SJSA1 (cell line): ENCODE measurements at places on chromosomes 4 and X. TPM values are rescaled to one million over a fixed set of nuclear protein-coding genes. Genes with fewer than 3 reads are reported as not detected.

GPR101 gene
- not detected in 2 replicates for total RNA-seq

FGF13 gene
- 5.0 and 7.0 TPM in 2 replicates for total RNA-seq

ANKRD37 gene
- total RNA-seq, result 5.4 and 15.1 TPM in 2 replicates

UGT8 gene
- total RNA-seq, result not detected in 2 replicates

PDLIM5 gene
- 84.2 and 133 TPM in 2 replicates for total RNA-seq

NHS gene
- 1.3 and 2.6 TPM in 2 replicates for total RNA-seq

TBC1D14 gene
- total RNA-seq, result 16.7 and 22.1 TPM in 2 replicates

GYG2 gene
- 13.0 and 19.0 TPM in 2 replicates for total RNA-seq

AP1AR gene
- total RNA-seq, result 35.3 and 38.9 TPM in 2 replicates

ADGRL3 gene
- not detected in 2 replicates for total RNA-seq

SOWAHB gene
- total RNA-seq, result not detected in 2 replicates

TAF7L gene
- total RNA-seq, result 0.08 TPM in 1 of 2 replicates, not detected in the other

DOCK11 gene
- total RNA-seq, result 9.5 and 14.8 TPM in 2 replicates

NAP1L3 gene
- 1.7 and 3.0 TPM in 2 replicates for total RNA-seq

GRCh38 chrX:14056206-14056605 is 26.5 kb upstream of the GEMIN8 start:
- no peak for DNase-seq

DNA sequence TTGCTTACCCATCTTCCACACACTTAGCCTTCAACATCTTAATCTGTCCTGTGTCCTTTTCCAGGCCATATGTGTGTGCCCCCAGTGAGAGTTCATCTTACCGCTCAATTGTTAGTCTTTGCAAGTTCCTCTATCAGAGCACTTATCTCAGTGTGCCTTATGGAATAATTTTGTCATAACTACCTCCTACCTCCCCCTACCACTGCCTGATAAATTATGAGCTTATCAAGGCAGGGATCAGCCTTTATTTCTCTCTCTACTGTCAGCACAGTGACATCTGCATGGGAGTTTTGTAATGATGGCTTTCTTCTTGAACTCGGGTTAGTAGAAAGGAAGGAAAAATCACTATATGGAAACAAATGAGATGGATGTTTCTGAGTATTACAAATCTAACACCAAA is 53.2 kb downstream of the MTM1 start:
- no peak for DNase-seq

DNA sequence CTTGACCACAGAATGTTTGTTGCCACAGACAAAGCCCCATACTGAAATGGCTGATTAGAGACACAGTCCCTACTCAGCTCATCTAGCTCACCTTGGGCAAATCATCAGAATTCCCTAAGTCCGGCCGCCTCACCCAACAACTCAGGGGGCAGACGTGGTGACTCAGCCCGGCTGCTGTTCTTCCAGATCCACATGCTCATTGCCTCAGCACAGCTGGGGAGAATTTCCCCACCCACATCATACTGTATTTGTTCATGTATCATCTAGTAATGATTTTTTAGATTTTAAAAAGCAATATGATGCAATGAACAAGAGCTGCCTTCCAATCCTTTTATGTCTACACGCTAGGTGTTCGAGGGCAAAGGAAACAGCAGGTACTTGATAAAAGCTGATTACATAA is 333.8 kb upstream of the TENM3 start:
- no peak for DNase-seq

DNA sequence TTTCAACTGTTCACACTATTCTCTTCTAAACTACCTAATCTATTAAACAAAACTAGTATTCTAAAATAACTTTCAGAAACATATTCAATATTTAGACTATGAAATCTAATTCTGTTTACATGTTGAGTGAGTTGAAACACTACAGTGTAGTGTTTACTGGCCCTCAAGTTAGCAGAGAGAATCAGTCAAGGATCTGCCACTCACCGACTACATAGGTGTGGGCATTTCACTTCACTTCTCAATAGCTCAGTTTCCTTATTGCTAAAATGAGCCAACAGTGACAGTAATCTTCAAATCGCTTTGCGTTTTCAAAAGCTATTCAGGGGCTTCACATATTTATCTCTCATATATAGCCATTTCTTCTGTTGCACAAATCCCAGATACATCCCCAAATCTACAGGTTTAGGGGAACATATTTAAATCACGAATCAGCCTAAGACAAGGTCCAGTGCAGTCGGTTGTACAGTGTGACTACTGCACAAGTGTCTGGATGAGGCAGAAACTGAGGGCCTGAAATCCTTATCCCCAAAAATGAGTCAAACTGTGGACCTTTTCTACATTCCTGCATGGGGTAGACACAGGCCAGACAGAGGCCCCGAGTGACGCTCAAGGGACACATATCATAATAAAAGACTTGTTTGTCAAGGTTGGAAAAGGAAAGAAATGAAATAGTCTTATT is 129.8 kb downstream of the PPP3CA start:
- DNase-seq, result no peak

- DNase-seq, result no peak
Observed at GRCh38 chr4:109207061-109207460, 95.4 kb downstream of the COL25A1 start.

- no peak for DNase-seq
Observed at GRCh38 chr4:1651609-1652008, 32.5 kb downstream of the FAM53A start.

DNA sequence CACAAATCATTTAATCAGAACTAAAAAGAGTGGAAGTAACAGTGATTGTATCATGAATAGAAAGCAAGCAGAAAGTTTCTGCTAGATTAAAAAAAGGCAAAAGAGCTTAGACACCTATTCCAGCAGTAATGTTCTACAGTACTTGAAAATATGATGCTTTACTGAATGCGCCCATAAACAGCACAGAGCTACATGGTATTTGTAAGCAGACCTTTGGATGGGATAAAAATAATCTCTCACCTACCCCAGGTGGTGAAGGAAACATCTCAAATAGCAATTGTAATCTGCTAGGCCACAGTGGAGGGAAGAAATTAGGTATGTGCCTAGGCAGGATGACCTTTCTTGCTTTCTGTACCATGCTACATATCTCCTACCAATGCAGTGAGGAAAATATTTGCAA is 280.9 kb upstream of the PRKX start:
- DNase-seq, result no peak

- peak; percentile 11 for DNase-seq
Observed at GRCh38 chrX:108224727-108225621, 133.4 kb downstream of the ATG4A start.

DNA sequence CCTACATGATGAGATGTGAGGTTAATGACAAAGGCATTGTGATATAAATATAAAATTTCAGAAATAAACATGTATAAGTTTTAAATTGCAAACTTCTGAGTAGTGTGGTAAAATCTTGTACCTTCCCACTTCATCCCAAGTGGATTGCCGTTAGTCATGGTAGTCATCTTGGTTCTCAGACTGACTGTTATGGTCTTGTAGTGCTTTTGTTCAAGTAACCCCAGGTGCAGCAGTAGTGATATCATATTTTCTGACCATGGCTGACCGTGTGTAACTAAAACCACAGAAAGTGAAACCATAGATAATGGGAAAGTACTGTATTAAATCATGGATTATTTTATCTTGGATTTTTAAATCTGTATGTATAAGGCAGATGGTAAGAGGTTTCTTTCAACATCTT is 74.8 kb upstream of the SLIT2 start:
- DNase-seq, result no peak

DNA sequence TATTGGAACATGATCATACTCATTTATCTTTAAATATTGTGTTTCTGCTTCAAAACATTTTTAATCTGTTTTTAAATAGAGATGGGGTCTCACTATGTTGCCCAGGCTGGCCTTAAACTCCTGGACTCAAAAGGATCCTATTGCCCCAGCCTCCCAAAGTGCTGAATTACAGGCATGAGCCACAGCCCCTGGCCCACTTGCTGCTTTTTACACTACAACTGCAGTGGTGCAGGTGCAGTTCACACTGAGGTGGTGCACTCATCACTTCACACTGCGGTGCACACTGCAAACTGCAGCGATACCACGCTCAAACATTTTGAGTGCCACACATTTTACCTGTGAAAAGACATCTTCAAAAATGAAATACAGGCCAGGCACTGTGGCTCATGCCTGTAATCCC is 10.8 kb downstream of the RPS3A start:
- no peak for DNase-seq

GRCh38 chrX:8927066-8927635 is 106.8 kb downstream of the FAM9B start:
- no peak for DNase-seq

GRCh38 chrX:68945081-68945602 is 116.3 kb downstream of the EFNB1 start:
- no peak for DNase-seq

DNA sequence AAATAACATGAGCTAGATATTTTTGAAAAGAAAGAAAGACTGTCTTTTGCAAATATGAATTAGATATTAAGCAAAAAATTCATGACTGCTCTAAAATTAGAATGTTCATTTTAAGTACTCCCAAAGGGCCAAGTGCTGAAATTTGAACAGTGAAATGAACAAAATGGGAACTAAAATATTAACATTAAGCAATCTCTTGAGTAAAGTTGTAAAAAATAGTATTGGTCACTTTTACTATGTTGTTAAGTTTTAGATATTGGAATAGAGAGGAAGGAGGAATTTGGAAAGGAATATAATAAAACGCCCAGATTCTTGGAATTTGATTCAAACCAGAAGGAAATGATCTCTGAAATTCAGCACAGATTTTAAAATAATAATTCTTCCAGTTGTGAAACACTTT is 125.9 kb upstream of the ANK2 start:
- no peak for DNase-seq

DNA sequence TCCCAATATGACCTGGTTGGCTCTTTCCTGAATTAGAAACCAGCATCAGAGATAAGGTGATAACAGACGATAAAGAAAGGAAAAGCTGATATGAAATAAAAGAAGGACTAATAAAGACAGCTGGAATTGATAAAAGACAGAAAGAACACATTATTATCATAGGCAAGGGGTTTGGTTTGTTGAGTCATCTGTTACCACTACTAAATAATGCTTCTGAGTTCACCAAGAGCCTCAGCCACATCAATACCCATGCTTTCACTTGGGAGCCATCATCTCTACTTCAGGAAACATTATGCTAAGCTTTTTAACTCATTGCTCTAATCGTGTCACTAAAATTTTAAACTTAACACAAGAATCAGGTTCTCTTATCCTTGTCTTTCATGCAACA is 27.6 kb downstream of the ANXA5 start:
- DNase-seq, result no peak

DNA sequence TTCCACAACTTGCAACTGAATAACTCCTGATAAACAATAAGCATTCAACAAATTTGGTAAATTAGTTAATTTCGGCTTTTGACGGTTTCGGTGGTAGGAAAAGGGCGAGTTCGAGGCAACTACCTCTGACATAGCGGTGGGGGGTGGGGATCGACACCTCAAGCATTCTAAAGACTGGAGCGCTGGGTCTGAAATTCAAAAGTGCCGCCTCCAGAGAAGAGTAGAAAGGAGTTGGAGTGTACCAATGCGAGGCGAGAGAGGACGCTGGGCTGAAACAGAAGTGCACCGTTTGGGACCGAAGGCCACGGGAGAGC is 725 bp downstream of the SMC1A start:
- DNase-seq, result no peak

- no peak for DNase-seq
Observed at GRCh38 chrX:63513825-63514568, 162.9 kb upstream of the SPIN4 start.

- DNase-seq, result no peak
Observed at GRCh38 chr4:113483131-113483530, 278.4 kb downstream of the CAMK2D start.

GRCh38 chrX:31209005-31209628 is 137.3 kb upstream of the FTHL17 start:
- DNase-seq, result no peak

- no peak for DNase-seq
Observed at GRCh38 chr4:156228676-156229075, 275.0 kb upstream of the CTSO start.

DNA sequence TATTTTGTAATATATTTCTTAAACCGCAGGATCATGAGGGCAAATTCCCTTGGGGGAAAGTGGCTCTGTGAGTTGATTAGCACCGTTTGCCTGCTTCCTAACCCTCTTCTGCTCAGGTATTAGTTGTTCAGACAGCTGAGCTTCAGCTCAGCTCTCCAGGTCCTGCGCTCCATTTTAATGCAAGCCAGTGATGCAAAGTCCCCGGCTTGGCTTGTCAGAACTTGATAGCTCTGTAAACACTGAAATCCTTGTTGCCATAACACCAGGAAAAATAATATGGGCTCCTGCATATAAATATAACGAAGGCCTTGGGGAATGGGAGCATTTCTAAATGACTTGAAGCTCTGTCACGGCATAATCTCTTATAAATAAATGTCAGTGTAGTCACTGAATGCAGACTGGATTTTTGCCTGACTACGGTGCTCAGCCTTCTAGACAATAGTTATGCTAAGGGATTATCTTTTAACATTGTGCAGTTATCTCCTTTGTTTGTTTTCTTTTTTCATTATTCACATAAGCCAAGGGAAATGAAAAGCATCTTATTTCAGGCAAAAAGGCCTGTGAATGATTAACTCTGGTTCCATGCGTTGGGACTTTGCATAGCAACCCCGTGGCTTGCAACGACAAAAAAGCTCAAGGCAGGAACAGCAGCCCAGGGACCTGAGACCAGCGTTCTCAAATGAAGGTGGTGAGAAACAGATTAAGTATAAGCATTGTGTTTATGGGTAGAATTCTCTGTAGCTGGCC is 253.2 kb downstream of the SPRY1 start:
- peak; percentile 57 for DNase-seq
